ENCODE measurements at places on chromosomes 12 and 14.
A peak's percentile ranks its signal among the peaks of the same experiment; 100 is the strongest.

DNA sequence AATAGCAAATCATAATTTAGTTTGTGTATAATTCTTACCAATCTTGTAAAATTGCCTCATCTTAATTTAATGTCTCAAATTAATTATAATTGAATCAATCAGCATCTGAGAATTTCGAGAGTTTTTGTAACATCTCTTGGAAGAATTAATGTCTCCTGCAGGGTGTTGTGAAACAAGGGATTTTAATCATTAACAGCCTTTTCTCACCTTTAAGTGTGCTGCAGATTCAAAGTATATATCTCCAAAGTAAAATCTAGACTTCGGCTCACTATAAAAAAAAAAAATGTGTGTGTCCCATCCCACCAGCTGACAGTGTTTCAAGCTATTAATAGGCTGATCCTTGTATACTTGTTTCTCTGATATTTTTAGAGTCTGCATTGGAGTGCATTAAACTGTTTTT is 603.1 kb downstream of the ETNK1 start:
- no peak for DNase-seq

DNA sequence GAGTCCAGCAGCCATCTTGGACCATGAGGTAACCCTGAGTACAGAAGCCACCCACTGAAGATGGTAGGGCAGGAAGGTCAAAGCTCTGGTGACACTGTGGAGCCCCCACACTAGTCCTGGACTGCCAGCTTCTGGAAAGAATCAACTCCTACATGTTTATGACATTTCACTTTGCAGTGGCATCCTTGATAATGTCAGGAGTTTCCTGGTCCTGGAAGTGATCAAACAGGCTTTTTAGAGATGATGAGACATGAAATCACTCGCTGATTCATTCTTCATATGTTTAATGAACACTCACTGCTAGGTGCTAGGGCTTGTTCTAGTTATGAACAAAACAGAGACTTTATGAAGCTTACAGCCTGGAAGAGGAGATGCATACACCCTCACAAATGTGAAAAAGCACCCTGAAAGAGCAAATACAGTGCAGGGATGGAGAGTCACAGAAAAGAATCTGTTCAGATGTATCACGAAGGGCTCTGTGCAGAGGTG is 15.8 kb upstream of the HNF1A start:
- DNase-seq = no peak

- no peak for DNase-seq
Observed at GRCh38 chr14:62706217-62706616, 339.0 kb downstream of the KCNH5 start.

DNA sequence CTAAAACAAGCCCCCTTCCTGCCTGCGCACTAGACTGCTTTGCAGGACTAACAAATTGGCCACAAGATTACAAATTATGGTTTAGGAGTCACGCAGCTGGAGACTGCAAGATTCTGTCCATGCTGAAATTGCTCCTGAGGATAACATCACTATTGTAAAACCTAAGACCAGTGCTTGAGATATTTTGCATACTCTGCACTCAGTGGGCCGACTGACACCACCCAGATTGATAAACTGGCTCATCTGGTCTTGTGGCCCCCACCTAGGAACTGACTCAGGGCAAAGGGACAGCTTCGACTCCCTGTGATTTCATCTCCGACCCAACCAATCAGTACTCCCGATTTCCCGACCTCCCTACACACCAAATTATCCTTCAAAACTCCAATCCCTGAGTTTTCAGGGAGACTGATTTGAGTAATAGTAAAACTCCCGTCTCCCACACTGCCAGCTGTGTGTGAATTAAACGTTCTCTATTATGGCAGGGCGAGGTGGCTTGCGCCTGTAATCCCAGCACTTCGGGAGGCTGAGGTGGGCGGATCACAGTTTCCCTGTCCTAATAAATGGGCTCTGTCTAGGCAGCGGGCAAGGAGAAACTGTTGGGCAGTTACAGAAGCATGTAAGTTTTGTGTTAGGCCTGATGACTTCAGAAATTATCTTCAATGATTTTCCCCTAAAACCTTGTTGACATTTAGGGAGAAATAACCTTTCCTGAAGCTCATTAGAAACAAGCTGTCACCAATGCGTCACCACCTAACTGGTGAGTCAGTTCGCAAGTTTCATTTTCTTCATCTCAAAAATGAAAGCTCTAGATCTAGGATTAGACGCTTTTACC is 5.3 kb upstream of the UBC start:
- no peak for DNase-seq

GRCh38 chr12:63906876-63907275 is 62.4 kb downstream of the SRGAP1 start:
- DNase-seq = no peak

DNA sequence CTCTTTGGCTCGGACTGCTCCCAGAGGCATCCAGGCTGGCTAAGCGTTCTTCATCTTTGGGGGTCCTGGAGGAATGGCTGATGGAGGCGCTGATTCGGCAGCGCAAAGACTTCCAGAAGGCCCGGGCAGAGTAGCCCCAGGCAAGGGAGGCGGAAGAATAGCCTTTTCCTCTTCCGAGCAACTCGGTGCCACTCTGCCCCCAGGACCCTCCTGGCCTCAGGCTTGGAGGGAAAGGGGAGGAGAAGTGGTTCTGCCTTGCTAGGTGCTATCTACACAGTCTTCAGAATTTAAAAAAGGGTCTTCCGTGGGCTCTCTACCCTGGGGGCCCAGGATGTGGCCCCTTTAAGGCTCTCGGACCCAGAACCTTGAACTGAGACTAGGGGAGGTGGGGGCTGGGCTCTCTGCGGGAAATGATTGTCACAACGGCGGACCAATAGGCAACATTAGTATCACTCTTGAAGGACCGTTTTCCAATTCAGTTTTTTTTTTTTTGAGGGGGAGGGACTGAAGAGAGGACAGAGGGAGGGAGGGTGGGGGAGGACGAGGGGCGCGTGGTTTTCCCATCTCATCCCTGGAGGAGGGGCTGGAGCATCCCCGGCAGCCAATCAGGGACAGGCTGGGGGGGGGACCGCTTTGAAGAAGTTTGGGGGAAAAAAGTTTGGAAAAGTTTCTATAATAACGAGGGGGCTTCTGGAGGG is at the start of gene NFATC4:
NFATC4 (plus strand) TSS at position 671 of the 698 bp plus-strand sequence. CDS start 157 bp downstream, outside the sequence.
- peak; percentile 93 for DNase-seq

GRCh38 chr14:45177076-45177475 is 41.3 kb downstream of the FANCM start:
- peak; percentile 46 for DNase-seq

GRCh38 chr12:78448692-78449091 is 415.9 kb upstream of the SYT1 start:
- DNase-seq = no peak

DNA sequence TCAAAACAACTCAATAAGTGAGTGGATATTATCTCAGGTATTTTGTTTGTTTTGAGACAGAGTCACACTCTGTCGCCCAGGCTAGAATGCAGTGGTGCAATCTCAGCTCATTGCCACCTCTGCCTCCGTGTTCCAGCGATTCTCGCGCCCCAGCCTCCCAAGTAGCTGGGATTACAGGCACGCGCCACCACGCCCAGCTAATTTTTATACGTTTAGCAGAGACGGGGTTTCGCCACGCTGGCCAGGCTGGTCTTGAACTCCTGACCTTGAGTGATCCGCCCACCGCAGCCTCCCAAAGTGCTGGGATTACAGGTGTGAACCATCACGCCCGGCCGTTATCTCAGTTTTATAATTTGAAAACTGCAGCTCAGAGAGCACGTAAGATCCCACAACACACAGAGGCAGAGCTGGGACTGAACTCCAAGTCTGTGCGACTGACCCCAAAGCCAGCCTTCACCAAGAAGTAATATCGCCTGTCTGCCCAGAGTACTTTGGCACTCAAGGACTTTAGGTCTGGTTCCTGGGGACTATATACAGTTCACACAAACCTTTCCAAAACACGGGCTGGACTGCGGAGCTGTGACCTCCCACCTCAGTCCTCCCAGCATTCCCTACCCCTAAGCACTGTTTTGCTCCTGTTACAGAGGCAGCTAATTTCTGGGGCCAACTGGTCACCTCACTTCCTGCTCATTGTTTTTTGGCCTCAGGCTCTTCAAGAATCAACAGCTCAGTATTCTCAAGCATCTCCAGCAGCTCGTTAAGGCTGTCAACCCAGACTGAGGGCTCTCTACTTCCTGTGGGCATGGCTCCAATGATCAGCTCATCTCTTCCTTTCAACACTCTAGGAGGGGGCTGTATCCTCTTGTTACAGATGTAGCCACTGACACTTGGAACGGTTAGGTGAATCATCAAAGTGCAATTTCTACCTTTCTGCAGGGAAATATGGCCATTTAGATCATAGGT is 22.5 kb downstream of the TESC start:
- DNase-seq = no peak

DNA sequence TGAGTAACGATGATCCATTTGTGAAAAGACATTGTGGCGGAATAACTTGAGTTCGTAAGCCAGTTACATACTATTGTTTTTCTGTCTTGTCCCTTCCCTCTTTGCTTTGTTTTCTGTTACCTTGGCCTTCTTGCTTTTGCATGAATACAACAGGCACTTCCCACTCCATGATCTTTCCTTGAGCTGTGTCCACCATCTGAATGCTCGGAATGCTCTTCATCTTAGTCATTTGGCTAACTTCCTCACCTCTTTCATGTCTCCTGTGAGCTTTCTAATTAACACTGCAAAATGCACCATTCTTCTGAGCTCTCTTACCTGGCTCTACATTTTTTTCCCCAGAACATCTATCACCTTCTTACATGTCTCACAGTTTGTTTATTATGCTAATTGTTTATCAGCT is 10.0 kb downstream of the KNTC1 start:
- no peak for DNase-seq

- DNase-seq = peak; percentile 4
Observed at GRCh38 chr12:107478881-107479280, 206.7 kb upstream of the PWP1 start.

GRCh38 chr14:74045522-74045921 is 26.4 kb downstream of the BBOF1 start:
- no peak for DNase-seq

DNA sequence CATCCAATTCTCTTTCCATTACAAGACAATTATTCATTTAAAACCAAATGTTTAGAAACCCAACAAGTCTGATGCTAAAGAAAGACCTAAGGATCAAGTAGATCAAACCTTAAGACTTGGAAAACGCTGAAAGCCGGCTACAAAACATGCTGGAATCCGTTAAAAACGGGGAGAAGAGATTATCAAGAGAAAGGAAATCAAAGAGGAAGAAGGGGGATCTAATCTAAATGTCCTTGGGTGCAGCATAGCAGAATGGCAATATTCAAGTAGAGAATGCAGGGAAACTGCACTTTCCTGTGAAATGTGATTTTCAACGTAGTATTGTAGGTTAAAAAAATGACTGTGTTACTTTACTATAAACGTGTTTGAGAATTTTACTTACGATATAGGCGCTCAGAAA is 1.3 kb downstream of the PPP1R13B start:
- DNase-seq = no peak

DNA sequence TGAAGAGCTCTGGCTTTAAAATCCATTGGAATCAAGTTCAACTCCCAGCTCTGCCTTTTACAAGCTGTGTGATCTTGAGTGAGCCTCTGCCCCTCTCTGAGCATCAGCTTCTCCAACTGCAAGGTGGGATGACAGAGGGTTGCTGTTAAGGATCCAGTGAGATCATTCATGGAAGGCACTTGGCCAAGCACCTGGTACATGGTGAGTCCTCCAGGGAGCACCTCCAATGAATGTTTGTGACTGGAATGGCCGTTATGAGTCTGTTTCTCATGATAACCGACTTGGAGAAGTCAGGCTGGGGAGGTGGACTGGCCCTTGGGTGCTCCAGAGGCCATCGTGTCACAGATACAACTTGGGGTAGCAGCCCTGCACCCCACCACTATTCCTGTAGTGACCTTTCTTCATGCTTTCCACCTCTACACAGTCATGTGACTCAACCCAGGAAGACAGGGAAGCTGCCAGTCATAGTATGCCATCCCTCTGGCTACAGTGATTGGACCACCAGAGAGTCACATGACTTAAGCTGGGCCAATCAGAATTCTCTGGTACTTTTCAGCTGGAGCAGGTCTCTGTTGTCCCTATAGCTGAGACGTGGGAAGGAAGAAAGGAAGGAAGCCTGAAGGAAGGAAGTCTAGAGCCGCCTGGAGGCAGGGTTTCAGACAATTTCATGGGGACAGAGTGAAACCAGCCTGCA is 146.5 kb upstream of the MYL2 start:
- DNase-seq = no peak

DNA sequence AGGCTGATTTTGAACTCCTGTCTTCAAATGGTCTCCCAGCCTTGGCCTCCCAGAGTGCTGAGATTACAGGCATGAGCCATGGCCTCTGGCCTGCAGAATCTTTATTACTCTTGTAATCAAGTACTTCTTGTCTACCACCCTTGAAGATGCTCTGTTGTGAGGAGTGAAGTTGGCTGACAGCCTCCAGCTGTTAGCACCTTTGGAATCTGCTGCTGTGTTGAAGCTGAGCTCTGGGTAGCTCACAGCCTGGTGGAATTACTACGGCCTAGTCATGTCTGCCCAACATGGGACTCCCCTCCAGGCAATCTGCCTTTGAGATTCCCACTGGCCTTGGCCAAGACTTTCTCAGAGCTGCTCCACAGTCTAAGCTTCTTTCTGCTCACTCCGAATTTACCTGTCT is 5.8 kb upstream of the C12orf75 start:
- DNase-seq = no peak

DNA sequence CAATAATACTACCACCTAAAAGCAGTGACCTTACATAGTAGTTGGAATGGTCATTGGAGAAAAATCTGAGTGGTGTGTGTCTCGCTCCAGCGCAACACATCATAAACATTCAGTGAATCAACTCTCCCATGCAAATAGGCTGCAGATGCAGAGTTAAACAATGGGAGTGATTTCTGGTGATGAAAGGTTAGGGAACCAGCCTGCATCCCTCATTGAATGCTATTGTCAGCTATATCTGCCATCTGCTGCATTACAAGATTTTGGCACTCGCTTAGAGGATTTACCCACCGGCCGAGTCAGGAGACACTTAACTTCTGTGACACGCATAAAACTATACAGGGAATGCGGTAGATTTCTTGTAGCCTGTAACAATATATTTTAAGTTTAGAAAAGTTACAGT is 900.9 kb downstream of the FLRT2 start:
- no peak for DNase-seq

GRCh38 chr12:67735868-67736267 is 87.3 kb downstream of the DYRK2 start:
- no peak for DNase-seq

- no peak for DNase-seq
Observed at GRCh38 chr12:79115743-79116142, 251.2 kb downstream of the SYT1 start.

DNA sequence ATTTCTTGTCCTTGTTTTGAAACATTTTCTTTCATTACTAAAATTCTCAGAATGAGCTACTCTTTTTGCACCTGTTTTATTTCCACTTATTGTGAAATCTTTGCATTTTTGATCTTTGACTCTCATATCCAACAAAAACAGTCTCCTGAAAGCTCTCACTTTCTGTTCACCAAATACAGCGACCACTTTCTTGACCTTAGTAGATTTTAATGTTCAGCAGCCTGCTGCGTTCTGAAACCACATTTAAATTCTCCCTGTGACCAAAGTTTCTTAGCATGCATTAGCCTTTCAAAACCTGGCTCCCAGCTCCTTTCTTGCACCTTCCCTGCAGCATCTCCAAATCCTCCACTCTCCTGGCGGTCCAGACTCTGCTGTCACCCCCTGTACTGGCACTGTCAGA is 404.4 kb upstream of the PDE3A start:
- DNase-seq = no peak
